ENCODE measurements at places on chromosomes 6 and 20. TPM values are rescaled to one million over a fixed set of nuclear protein-coding genes. Genes with fewer than 3 reads are reported as not detected.

DNA sequence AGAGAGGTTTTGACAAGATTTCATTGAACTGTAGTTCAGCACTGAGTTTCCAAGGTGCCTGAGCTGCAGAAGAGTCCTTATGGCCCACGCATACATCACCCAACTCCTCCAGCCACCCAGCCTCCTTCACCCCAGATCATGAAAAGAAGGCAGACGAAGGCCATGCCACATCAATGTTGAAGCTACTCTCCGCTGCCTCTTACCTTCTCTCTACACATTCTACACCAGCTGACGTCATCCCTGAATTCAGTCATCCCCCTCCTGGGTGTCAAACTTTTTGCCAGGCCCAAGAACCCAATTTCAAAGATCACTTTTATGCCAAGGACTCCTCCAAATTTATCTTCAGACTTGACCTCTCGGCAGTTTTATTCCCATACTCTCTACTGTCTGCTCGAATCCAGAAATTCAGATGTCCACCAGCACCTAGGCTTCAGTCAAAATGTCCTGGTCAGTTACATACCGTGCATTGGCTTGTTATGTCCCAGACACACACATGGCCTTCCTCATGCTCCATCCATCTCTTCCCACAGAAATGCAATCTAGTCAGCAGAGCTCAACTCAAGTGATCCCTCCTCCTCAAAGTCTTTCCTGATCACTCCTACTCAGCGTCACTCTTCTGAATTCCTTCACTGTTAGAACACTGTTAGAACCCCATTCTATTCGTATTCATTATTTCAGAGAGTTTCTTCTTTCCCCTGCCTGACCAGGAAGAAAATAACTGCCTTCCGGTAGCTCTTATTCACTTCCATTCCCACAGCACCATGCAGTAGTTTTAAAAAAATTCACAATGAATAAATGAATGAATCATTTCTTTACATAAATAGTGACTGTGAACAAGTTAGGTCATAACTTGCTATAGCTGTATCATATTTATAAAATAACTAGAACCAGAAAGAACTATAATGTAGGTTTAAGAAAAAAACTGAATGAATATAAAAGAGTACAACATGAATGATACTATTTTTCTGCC, 11.5 kb downstream of the ATXN1 start:
- no peak for DNase-seq

CPNE5 gene
- 12.6 TPM for total RNA-seq

DNA sequence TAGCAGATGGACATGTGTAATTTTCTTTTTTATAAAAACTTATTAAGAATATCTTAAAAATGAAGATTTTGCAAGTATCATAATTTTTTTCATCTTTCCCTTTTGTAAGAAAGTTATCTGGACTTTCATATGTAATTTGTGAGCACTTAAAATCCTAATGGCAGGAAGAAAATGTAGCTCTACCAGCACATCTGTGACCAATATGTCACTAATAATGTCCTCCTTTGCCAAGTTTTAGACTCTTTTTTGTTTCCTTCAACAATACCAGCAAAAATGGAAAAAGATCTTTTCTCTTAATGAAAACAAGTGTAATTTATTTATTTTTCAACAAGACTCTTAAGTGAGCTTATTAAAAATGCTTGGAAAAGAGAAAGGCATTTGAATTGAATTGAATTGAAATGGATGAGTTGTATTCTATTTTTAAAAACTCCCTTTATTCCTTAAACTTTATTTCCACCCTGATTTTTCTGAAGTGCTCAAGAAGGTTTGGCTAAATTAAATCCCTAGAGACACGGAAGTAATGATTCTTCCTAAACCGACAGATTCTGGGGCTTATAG, 110.7 kb downstream of the KIF6 start:
- no peak for DNase-seq

DNA sequence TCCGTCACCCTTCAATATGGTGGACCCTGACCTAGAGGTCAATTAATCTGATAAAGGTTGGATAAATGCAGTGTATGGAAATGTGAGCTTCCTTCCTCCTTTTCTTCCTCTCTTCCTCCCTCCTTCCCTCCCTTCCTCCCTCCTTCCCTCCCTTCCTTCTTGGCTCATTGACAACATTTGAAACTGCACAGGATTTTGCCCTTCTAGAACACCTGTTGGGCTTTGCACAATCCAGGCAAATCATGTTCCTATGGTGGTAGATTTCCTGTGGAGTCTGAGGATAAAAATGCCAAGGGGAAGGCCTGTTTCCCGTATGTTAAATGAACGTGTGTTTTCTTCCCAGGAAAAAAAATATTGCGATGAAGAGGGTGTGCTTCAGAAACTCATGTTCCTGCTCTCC, 642.8 kb downstream of the EPM2A start:
- DNase-seq = no peak

ZNF165 gene
- total RNA-seq = 1.2 TPM

- no peak for DNase-seq
These were observed 34.2 kb upstream of the MDGA1 start for GRCh38 chr6:37731888-37732287.

HLA-DQA1 gene
- total RNA-seq = not detected

TCF21 gene
- total RNA-seq = not detected

- DNase-seq = no peak
These were observed 345.2 kb downstream of the ZFAND3 start for GRCh38 chr6:38164671-38165108.

DNA sequence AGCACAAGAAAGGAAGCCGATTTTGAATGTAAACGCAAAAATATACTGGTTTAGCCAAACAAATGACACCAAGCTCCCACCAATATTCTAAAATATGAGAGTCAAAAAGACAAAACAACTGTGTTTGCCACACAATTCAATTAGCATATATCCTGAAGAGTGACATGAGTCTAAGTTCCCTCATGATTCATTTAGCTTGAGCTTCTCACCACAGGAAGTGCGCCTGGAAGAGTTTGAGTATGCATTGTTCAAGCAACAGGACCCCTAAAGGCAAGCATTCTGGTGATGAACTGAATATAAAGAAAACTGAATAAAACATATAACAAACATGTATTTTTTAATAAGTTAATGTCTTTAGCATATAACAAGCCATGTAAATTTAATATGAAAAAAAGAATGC, 115.2 kb upstream of the RUNX2 start:
- no peak for DNase-seq

DNA sequence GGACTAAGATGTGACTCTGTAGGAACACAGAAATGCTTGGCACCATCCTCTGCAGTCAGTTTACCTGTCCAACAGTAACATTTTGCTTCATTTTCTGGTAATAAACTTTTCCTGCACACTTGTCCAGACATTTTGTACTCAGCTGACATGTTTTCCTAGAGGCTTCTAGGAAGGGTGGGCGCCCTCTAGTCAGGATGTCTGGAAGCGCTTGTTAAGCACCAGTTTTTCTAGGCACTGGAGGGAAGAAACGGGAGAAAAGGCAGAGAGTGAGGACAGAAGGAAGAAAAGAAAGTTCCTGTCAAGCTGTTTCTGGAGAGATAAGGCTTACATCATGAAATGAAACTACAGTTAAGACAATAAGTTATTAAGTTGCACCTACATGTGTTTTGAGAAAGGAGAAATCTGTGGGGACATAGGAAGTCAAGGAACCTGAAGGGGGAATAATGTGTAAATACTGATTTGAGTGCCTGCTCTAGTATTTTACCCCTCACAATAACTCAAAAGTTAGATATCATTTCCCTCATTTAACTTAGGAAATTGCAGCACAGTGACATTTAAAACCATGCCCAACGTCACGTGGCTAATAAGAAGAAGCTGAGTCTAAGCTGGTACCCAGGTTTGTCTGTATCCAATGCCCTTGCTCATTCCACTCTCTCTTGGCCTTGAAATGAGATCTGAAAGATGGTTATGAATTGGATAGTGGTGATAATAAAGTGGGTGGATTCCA, 42.7 kb upstream of the TNFRSF21 start:
- no peak for DNase-seq

- no peak for DNase-seq
These were observed 507 bp upstream of the RIPPLY2 start for GRCh38 chr6:83852528-83853177.

LBP gene
- total RNA-seq = not detected

EBF4 gene
- 11.8 TPM for total RNA-seq

GRCh38 chr6:96907498-96907897, 9.8 kb upstream of the NDUFAF4 start:
- DNase-seq = no peak

- DNase-seq = no peak
These were observed 79.6 kb upstream of the AHI1 start for GRCh38 chr6:135577059-135577538.

DNA sequence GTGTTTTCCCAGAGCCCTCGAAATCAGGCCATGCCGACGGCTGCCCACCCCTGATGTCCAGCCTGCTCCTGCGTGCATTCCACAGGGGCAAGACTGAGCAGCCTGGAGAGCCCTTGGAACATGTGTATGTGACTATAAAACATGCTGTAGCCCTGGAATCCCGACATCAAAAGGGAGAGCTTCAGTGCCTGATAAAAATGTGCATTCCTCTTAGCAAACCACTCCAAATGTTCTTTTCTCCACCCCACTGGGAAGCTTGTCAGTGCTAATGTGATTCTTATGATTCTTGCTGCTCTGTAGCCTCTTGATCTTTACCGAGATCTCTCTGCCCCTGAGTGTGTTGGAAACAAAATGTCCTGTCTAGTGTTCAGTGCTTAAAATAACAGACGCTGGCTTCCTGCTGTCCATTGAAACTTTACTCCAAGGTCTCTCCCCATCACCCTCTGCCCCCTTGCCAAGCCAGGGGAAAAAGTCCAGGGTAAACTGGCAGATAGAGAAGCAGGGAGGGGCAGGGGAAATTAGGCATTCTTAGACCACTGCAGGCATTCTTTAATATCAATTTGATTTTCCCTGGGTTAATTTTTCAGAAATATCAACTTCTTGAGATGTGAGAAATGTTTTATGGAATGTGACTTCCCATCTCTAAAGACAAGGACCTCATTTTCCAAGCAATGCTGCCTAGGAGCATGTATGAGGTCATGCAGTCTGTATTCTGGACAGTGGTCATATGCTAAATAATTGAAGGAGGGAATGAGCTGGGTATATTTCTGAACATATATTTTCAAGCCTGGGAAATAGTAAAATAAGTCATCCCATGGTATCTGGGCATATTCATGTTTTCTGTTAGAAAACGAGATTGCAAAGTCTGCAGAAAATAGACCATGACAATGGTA, 73.8 kb upstream of the ISM1 start:
- DNase-seq = no peak

- DNase-seq = no peak
These were observed 35.1 kb upstream of the ARMH2 start for GRCh38 chr6:24833711-24834386.

GRCh38 chr6:80728101-80728750, 621.8 kb downstream of the BCKDHB start:
- no peak for DNase-seq

SLC17A2 gene
- not detected for total RNA-seq

DNA sequence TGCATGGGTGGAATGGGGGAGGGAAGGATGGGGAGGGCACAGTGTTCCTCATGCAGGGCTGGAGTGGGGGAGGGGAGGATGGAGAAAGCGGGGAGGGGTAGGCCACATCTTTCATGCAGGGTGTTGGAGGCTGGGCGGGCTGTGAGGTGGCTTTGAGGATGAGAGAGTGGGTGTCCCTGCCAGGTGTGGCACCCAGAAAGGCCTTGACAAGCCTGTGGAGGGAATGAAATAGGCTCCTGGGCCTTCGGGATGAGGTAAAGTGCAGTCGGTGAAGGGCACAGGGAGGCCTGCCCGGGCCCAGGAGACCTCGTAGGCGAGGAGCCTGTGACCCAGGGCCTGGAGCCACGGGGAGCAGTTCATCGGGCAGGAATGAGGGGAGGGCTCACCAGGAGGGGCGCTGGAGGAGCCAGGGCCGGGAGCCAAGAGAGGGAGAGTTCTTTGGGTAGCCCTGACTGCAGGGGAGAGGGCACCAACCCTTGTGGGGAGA, 7.6 kb downstream of the CEBPB start:
- no peak for DNase-seq

DNA sequence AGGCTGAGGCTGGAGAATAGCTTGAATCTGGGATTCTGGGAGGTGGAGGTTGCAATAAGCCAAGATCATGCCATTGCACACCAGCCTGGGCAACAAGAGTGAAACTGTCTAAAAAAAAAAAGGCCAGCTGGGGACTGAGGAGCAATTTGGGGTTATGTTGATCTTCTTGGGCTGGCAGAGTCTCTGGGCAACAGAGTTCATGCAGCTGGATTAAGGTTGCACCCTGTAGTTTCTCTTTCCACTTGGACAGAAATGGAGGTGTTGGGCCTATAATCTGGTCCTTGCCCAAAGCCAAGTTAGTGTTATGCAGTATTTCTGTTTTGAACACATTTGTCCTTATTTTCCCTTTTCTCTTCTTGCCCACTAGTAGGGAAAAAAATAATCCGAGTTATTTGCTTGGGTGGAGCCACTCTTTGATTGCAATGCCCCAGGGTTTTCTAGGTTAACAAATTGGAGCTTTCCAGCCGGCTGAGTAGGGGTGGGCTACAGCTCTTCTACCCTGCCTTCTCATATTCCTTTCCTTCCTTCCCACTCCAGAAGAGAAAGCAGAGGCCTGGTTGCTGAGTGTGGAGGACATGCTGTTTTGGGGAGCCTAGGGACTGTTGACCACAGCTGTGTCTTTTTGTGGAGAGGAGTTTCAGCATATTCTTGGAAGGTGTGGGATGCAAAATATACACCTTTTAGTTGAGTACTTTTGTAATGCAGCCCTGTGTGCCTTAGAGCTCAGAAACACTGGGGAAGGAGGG, 213.9 kb downstream of the SOX4 start:
- DNase-seq = no peak

DNA sequence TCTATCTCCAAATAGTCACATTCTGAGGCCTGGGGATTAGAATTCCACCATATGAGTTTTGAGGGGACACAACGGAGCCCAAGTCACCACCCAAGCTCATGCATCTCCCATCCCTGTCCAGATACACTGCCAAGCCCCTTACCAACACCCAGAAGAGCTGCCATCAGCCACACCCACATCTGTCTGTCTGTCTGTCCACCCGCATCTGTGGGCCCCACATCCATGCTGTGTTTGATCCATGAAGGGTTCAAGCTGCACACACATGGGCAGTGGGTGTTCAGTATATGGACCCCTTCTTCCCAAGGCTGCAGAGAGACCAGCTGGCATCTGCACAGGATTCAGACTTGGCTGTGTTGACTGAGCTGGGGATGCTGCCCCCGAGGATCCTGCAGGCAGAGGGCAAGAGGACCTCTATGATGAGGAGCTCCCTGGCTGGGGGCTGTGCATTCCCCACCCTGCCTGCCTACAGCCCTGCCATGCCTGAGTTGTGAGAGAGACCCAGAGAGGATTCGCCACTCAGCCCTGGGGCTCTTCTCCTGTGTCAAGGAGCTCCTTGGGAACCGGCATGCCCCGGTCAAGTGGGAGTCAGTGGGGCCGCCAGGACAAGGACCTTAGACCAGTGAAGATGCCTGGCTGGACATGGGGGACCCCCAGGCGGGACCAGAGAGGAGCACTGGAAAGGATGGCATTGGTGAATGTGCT, 206.4 kb downstream of the SYNDIG1 start:
- no peak for DNase-seq

GRCh38 chr6:446418-447366, 55.1 kb downstream of the IRF4 start:
- no peak for DNase-seq
